Lung (tissue), 17 donors: ENCODE measurements at places on chromosomes 5 and 9. TPM values are rescaled to one million over a fixed set of nuclear protein-coding genes. Genes with fewer than 3 reads are reported as not detected.

The BAAT gene
- 0.37 TPM for total RNA-seq

The ANKRD55 gene
- total RNA-seq = 0.37 TPM

- no peaks in the 10 kb centered on the region for H3K36me3 ChIP-seq
- no peak overlapping the region for H3K27ac ChIP-seq
- H3K4me3 ChIP-seq = no peak overlapping the region
- H3K4me1 ChIP-seq = no peaks in the 10 kb centered on the region
- peak; percentile 72 for DNase-seq
- no peaks in the 10 kb centered on the region for H3K27me3 ChIP-seq
Measured at GRCh38 chr9:114487607-114488300, 17.5 kb downstream of the WHRN start.

DNA sequence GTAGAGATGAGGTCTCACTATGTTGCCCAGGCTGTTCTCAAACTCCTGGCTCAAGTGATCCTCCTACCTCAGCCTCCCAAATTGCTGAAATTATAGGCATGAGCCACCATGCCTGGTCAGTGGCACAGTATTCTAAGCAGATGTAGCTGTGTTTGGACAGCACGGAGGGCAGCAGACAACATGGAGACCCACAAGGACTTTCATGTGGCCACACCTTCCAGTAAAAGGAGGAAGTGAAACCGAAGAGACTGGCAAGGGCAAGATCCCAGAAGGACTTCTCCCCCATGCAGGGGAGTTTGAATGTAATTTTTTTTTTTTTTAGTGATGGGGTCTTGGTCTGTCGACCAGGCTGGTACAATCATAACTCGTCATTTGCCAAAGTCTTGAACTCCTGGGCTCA, 172.2 kb downstream of the TRPM3 start:
- H3K27ac ChIP-seq = no peak overlapping the region
- no peak overlapping the region for H3K4me3 ChIP-seq
- H3K27me3 ChIP-seq = no peaks in the 10 kb centered on the region
- H3K4me1 ChIP-seq = no peaks in the 10 kb centered on the region
- DNase-seq = no peak

- no peak for DNase-seq
- peaks cover 6% of the 10 kb centered on the region for H3K4me1 ChIP-seq
- no peak overlapping the region for H3K4me3 ChIP-seq
- no peak overlapping the region for H3K27ac ChIP-seq
Measured at GRCh38 chr9:124878021-124878420, 16.1 kb downstream of the ARPC5L start.

DNA sequence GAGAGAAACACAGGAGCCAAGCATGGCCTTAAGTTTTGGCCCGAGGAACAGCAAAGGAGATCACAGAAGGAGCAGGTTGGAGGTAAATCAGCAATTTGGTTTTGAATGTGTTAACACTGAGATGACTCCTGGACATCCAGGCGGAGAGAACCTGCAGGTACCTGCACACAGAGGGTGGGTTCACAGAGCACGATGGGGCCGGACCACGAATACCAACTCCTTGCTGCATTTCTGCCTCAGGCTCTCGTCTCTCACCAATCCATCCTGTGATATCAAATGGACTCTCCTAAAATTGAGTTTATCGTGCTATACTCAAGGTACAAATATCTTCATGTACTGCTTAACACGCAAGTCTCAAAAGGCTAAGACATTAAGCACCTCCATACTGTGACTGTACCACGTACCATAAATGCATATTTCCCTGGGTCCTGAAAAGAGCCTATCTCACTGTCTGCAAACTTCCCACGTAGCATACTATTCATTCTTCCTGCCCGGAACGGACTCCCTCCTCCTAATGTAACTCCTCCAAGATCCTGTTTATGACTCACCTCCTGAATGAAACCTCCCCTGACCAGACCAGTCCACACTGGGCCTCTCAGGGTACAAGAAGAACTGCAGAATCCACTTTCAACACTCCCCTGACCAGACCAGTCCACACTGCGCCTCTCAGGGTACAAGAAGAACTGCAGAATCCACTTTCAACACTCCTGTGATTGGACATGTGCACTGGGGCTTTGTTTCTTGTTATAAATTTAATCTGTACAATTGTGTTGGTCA, 380.8 kb upstream of the RFX3 start:
- H3K4me1 ChIP-seq = no peaks in the 10 kb centered on the region
- H3K27me3 ChIP-seq = no peaks in the 10 kb centered on the region
- H3K4me3 ChIP-seq = no peak overlapping the region
- no peaks in the 10 kb centered on the region for H3K36me3 ChIP-seq
- peak overlapping the region; percentile 64 for H3K27ac ChIP-seq

GRCh38 chr9:27519466-27520465, 4.3 kb upstream of the IFNK start:
- H3K36me3 ChIP-seq = no peaks in the 10 kb centered on the region
- H3K4me1 ChIP-seq = peaks cover 3% of the 10 kb centered on the region
- no peaks in the 10 kb centered on the region for H3K27me3 ChIP-seq

The KCNV2 gene
- not detected for total RNA-seq

GRCh38 chr9:83508067-83508466, 30.1 kb downstream of the FRMD3 start:
- H3K27me3 ChIP-seq = no peaks in the 10 kb centered on the region
- H3K4me1 ChIP-seq = no peaks in the 10 kb centered on the region
- no peak overlapping the region for H3K4me3 ChIP-seq
- H3K36me3 ChIP-seq = no peaks in the 10 kb centered on the region
- no peak for DNase-seq

GRCh38 chr5:62900976-62901375, 322.4 kb downstream of the LRRC70 start:
- H3K27me3 ChIP-seq = no peaks in the 10 kb centered on the region
- DNase-seq = no peak
- H3K4me3 ChIP-seq = no peak overlapping the region
- no peaks in the 10 kb centered on the region for H3K4me1 ChIP-seq
- H3K36me3 ChIP-seq = no peaks in the 10 kb centered on the region
- H3K27ac ChIP-seq = no peak overlapping the region

GRCh38 chr5:132576123-132576522, 19.3 kb downstream of the RAD50 start:
- DNase-seq = no peak
- no peak overlapping the region for H3K27ac ChIP-seq
- no peaks in the 10 kb centered on the region for H3K27me3 ChIP-seq
- H3K4me1 ChIP-seq = no peaks in the 10 kb centered on the region
- no peak overlapping the region for H3K4me3 ChIP-seq

DNA sequence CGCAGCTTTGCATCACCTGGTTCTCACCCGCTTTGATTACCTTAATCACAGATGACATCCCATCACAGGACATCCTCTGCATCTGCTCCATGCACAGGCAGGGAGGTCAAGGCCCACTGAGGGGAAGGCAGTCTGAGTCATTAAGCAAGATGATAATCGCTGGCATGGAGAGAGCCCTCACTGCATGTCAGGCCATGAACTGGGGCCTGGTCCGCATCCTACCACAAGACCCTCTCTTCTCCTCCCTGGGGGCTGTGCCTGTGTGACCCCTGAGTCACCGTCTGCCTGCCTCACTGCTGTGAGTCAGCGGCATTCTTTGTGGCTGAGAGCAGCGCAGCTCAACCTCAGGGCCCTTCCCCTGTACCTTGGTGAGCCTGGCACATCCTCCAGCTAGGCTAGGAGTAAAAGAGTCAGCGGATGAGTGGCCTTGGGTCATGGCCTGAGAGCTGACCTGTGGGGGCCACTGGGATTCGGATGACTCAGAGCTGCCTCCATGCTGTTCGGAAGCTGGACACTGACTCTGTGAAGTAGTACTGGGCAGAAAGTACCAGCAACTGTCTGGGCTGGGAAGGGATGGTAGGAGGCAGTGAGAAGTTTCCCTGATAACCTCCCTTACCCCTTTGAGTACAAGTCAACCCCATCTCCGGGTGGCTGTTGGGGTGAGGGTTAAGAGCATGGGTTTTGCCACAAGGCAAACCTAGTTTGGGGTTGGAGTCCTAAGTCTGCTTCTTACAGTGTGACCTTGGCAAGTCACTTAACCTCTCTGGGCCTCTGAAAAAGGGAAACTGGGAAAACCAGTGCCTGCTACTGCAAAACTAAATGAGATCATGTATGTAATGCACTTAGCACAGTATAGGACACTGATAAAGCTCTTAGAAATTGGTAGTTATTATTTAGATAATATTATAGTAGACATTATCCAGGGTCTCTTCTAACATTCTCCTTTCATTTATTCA, 14.6 kb upstream of the ARSI start:
- H3K4me1 ChIP-seq = no peaks in the 10 kb centered on the region
- no peaks in the 10 kb centered on the region for H3K27me3 ChIP-seq
- no peak overlapping the region for H3K4me3 ChIP-seq
- no peak overlapping the region for H3K27ac ChIP-seq
- no peaks in the 10 kb centered on the region for H3K36me3 ChIP-seq

The BASP1 gene
- 23.7 TPM for total RNA-seq

The GARIN3 gene
- total RNA-seq = not detected

The TMOD1 gene
- total RNA-seq = 7.8 TPM

DNA sequence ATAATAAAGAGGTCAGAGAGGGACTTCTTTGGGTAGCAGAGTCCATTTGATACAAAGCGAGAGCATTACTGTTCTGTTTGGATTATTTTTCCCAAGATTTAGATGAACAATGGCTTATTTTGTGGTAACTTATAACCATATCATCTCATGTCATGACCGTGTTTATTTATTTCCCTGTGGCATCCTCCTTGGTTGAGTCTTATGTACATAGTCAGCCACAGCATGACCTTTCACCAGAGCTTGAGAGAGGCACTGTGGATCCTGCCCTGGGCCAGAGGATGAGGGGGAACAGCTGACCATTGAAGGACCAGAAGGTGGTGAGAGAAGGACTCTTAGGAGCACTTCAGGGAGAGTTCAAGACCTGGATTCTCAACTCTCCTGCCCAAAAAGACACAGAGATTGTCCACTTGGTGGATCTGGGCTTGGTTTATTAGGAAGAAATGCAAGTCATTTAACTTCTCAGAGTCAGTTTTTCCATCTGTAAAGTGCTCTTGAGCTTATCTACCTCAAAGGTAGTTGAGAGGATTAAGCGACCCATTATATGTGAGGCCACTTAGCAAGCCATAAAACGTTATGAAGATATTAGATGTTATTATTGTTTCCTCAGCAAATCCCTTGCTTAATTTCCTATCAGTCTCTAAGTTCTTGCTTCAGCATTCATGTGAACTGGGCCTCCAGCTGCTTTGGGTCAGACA, 51.4 kb downstream of the PPIC start:
- no peak for DNase-seq
- H3K4me3 ChIP-seq = no peak overlapping the region
- no peak overlapping the region for H3K27ac ChIP-seq
- H3K27me3 ChIP-seq = no peaks in the 10 kb centered on the region

DNA sequence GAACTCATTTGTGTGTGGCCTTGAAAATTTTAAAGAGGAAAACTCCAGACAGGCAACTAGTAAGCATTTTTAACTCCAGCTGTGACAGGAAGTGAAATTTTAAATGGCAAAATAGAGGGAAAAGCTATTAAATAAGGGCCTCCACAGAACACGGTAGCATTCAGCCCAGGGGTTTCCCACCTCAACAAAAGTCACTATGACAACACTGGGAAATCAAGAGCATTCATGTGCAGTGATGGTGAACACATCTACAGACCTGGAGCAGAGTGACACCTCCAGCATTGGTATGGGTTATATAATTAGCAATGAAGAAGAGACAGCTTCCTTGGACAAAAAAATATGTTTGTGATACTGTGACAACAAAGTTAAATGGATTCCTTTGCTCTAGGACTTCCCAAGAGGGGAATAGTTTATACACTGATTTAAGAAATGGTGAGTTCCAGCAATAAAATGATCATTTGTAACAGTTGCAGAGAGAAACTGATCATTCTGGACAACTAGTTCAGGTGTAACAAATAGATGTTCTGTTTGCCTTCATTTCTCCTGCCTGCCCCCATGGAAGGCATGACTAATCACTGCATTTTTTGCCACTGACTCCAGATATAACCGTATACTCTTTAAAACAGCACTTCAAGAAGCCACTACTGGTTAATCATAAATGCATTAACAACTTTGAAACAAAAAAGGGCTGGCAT, 93.3 kb upstream of the SLC44A1 start:
- H3K27ac ChIP-seq = no peak overlapping the region
- no peak overlapping the region for H3K4me3 ChIP-seq
- no peak for DNase-seq
- H3K4me1 ChIP-seq = no peaks in the 10 kb centered on the region
- no peaks in the 10 kb centered on the region for H3K27me3 ChIP-seq
- H3K36me3 ChIP-seq = no peaks in the 10 kb centered on the region

GRCh38 chr9:133075925-133076630, 14.3 kb downstream of the CEL start:
- no peaks in the 10 kb centered on the region for H3K4me1 ChIP-seq
- no peaks in the 10 kb centered on the region for H3K36me3 ChIP-seq
- peak; percentile 25 for DNase-seq
- H3K4me3 ChIP-seq = no peak overlapping the region

DNA sequence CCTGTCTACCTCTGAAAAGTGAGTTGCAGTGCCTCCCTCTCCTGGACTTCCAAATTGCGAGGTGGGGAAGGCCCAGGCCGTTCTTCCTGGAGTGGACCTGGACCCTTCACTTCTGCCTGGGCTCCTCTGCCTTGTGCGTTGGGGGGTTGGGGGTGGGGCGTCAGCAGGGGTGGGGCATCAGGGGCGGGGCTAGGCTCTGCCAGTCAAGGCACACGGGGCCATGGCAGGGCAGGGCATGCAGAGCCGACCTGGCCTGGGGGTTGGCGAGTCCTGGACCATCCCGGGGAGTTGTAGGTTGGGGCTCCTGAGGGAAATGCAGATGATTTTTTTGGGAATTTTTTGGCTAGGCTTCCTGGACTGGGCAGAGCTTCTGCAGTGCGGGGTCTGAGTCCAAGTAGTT, 87.1 kb downstream of the EHMT1 start:
- no peak for DNase-seq
- no peaks in the 10 kb centered on the region for H3K27me3 ChIP-seq
- no peak overlapping the region for H3K27ac ChIP-seq
- H3K4me1 ChIP-seq = peaks cover 20% of the 10 kb centered on the region
- H3K36me3 ChIP-seq = no peaks in the 10 kb centered on the region

The IFNB1 gene
- not detected for total RNA-seq

GRCh38 chr5:1012900-1013237, 4.3 kb downstream of the NKD2 start:
- H3K4me1 ChIP-seq = no peaks in the 10 kb centered on the region
- H3K36me3 ChIP-seq = no peaks in the 10 kb centered on the region
- H3K27ac ChIP-seq = no peak overlapping the region
- no peak overlapping the region for H3K4me3 ChIP-seq

The RLN2 gene
- total RNA-seq = not detected

GRCh38 chr5:137152616-137153015, 346.5 kb downstream of the SPOCK1 start:
- no peaks in the 10 kb centered on the region for H3K4me1 ChIP-seq
- no peaks in the 10 kb centered on the region for H3K36me3 ChIP-seq
- peaks cover 3% of the 10 kb centered on the region for H3K27me3 ChIP-seq
- no peak overlapping the region for H3K27ac ChIP-seq
- no peak overlapping the region for H3K4me3 ChIP-seq

The SEPTIN8 gene
- total RNA-seq = 37.8 TPM

GRCh38 chr5:167712986-167713585, 578.4 kb upstream of the WWC1 start:
- DNase-seq = peak; percentile 65
- no peaks in the 10 kb centered on the region for H3K36me3 ChIP-seq
- H3K4me1 ChIP-seq = peaks cover 6% of the 10 kb centered on the region
- no peaks in the 10 kb centered on the region for H3K27me3 ChIP-seq
- H3K27ac ChIP-seq = no peak overlapping the region
